Cardiac fibroblast (primary cell): ENCODE measurements at places on chromosomes 7 and 10.

- DNase-seq, result no peak
These were observed 11.8 kb upstream of the TNRC18 start for GRCh38 chr7:5435291-5436002.

DNA sequence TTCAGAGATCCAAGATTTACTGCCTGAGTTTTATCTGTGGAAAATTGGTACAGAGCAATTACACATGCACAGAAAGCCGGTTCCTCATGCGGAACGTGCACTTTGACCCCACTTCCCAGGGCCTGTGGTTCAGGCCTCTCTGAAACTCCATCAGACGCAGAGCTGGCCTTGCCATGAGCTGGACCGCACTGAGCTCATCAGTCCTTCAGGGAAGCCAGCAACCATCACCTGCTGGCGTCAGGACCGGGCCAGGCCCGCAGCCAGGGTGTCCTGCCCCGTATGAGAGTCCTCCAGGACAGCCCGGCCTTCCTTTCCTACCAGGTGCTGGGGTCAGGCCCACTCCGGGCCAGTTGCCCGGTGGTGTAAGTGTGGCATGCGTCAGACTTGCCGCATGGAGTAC, 446.5 kb upstream of the FOXK1 start:
- DNase-seq, result no peak

DNA sequence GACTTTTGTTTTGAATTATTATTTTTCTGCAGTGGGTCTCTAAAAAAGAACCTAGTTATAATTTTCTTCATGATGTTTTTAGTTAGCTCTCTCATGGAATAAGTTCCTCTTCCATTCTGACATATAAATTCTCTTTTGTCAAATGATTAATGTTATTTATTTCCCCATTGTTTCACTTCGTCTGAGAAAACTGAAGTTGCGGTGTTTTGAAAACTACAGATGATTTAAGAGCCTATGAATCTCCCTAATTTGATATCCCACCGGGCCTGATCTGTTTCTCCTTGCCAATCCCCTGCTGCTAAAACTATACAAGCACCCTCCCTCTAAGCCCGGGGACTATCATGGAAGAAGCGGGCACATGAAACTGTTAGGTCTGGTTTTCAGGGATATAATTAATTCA, 41.4 kb downstream of the HTR7 start:
- no peak for DNase-seq

- no peak for DNase-seq
These were observed 67.7 kb downstream of the GNA12 start for GRCh38 chr7:2776401-2776800.

DNA sequence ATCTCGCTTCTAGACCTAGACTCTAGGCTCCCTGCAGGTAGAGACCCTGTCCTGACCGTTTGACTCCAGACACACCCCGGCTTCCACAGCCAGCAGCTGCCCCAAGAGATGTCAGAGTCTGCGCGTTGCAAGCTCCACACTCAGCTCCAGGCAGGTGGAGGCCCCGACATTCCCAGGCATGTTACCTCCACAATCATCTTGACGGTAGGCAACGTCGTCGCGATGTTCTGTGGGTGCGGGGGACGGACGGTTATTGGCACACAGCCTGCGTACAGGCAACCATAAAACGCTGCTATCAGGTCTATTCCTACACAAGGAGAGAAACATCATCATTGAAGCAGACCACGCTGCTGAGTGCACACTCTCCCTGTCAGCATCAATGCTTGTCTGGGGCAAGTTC, 213.2 kb downstream of the ZMYND11 start:
- DNase-seq, result no peak

- DNase-seq, result no peak
These were observed 16.7 kb downstream of the SLIT1 start for GRCh38 chr10:97169063-97169462.

DNA sequence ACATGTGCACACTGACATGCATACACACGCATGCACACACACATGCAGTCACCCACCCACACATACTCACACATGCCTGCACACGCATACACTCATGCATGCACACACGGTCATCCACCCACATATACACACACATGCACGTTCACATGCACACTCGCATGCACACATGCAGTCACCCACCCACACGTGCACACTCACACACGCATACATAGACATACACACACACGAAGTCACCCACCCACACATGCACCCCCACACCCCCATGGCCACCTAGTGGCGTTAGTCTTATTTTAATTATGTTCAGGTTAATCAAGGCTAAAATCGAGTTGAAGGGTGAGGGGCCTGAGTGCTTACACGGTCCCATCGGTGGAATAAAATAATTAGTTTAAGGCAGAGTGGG, 96.8 kb downstream of the DNAJB6 start:
- no peak for DNase-seq

DNA sequence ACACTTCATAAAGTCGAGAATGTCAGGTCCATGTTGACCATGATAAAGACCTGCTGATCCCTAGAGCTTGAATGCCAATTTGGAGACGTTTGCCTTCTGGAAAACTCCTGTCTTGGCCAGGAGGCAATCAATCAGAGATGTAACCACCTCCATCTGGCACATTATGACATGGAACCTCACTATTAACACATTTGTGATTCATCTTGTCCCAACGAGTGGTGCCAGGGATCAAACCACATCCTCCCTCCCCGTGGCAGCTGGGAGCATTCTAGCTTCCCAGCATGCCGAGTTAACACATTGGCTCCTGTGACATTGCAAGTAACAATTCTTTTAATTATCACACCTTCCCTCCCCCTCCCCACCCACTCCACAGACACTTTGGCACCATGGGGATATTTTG, 84.0 kb upstream of the PPP1R17 start:
- no peak for DNase-seq

DNA sequence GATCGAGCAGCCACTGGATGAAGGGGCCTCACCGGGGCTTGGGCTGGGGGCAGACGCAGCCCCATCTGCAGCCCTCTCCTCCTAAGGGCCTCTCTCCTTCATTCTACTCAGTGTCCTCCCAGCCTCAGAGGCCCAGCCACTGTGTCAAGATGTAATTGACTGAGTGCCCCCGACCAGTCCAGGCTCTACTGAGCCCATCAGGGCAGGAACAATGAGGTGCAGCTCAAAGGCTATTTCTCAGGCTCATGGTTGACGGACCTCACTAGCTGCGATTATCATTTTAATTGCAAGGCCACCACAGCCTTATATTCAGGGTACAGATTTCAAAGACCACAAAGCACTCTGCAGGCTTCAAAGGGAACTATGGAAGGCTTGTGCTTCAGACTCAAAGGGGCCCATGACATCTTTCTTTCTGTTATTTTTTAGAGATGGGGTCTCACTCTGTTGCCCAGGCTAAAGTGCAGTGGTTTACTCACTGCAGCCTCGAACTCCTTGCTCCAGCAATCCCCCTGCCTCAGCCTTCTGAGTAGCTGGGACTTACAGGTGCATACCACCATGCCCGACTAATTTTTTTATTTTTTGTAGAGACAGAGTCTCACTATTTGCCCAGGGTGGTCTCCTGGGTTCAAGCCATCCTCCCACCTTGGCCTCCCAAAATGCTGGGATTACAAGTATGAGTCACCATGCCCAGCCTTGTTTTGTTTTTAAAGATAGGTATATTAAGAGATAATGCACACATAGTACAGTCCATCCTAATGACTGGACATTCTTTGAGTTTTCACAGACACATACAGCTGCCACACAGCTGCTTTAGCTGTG, 23.7 kb downstream of the SLC29A3 start:
- no peak for DNase-seq

DNA sequence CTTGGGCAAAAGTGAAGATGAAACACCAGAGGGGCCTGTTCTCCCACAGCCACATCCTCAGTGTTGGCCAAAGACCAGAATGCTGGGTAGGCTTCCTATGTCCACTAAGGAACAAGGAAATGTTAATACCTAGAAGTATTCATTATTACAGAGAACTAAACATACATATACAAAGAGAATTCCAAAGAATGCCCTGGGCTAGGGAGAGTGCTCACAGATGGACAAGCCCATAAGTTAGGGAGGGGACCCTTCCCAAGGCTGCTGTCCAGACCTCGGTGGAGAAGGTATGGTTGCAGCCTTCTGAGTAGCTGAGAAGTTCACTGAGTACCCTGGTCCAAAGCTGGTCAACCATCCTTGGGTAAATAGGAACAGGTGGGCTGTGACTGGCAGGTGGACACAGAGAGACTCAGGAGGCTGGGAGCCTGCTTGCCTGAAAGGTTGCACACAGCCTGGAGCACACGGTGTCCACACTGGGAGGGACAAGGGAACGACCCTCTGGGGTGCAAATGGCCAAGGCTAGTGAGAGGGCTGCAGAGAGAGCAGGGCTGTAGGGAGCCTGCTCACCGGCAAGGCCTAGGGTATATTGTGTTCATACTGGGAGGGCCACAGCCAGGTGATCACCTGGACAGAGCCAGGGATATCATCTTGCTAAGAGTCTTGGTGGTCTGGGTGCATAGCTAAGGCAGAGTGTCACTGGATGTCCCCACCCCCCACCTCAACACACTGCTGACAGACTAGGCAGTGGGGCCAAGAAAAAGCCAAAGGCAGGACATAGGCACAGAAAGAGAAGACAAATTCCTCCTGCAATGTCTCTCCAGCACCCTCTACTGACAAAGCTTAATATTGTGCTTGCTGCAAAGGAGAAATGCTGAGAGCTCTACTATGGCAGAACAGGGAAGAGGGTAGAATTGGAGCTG, 40.3 kb downstream of the CPVL start:
- DNase-seq, result peak; percentile 79

DNA sequence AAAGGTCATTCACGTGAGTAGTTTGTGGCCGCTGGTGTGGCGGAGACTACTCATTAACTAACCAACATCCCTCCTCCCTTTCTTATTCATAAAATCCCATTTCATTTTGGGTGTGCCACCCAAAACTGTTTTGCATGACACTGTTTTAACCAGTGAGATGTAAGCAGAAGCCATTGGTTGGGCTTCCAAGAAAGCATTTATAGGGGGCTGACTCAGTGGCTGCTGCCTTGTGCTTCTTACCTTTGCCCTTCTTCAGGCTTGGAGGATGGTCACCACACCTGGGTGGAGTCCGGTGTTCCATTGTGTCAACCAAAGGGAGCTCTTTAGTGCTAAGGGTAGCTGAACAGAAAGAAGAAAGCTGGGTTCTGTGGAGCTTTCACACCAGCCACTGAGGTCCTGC, 37.2 kb upstream of the EPC1 start:
- DNase-seq, result no peak

DNA sequence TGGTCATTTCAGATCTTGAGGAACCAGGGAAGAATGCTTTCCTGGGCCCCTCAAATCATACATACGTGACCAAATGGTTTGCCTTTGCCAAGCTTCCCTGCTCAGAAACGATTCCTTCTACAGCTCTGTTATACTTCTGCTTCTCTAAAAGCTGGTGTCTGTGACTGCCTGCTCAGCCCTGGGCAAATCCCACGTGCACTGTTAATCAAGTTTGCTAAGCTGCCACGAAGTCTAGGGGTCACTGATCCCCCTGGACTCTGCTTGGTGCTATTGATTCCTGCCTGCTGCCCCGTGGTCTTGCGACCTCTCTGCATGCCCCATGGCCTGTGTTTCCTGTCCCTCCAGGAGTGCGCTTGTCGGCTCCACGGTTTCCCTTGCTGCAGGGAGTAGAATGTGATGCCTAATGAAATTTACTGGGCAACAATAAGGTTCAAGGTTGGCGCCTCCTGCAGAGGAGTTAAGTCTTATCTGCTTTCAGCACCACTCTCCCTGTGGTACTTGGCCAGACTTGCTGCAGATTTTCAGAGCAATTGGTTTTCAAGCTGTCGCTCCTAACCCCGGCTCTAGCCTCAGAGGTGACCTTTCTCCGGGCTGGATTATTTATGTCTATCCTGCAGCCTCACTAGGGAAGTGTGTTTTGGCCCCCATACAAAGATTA, 201.6 kb upstream of the FZD8 start:
- peak; percentile 32 for DNase-seq

DNA sequence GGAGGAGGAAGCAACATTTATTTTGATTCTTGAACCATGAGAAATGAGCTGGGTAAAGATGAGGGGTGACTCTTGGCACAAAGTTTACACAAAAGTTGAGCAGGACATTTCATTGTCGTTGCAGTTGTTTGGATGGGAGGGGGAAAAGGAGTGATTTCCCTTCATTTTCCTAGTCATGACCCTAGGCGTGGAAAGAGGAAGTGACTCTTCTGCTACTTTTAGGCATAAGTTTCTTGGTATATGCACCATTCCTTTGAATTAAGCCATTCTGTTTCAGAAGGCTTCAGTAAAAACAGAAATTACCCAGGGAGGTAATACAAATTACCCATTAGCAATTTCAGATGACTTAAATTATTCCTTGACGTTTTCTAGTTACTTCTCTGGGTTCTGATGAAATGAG, 113.9 kb upstream of the FAM171A1 start:
- DNase-seq, result no peak

- no peak for DNase-seq
These were observed 171.6 kb upstream of the FOXP2 start for GRCh38 chr7:114242992-114243507.

DNA sequence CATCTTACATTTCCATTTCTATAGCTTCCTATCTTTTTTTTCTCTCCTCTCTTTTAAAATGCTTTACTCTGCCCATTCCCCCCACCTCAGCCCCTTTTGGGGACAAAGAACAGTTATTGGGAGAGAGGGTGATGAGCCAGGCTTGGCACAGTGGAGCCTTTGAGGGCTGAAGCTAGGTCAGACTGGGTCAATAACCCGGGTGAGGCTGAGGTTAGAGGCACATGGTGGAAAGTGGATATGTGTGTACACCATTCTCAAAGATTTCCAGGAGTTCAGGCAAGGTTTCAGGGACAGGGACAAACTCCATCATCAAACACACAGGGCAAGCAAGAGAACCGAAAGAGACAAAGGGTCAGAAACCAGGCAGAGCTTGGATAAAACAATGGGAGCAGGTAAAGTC, 11.5 kb downstream of the ABCB4 start:
- no peak for DNase-seq

- no peak for DNase-seq
These were observed 21.6 kb downstream of the JCAD start for GRCh38 chr10:30037620-30038336.

GRCh38 chr7:3430588-3430987, 129.5 kb downstream of the SDK1 start:
- DNase-seq, result no peak

GRCh38 chr7:151497306-151497871, 22.3 kb downstream of the RHEB start:
- DNase-seq, result no peak

DNA sequence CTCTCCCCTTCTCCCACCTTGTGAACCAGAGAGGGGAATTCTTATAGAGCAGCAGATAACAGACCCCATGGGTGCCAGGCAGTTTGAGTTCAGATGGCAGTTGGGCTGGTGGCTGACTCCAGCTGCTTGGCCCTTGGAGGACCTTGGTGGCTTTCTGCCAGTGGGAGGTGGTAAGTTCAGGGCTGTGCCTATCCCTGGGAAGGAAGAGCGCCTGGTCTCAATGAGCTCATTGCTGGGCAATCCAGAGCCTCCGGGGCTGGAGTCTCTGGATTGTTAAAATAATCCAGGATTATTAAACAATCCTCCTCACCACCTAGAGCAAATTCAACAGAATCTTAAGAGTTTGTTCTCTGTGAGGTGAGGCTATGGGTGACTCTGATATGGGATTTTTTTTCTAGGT, 105.2 kb downstream of the FANK1 start:
- DNase-seq, result peak; percentile 20

GRCh38 chr7:26306790-26307189, 15.1 kb downstream of the SNX10 start:
- DNase-seq, result no peak
